Activated CD4-positive, CD25-positive, alpha-beta regulatory T cell (primary cell): ENCODE measurements at places on chromosomes 5 and 9.

DNA sequence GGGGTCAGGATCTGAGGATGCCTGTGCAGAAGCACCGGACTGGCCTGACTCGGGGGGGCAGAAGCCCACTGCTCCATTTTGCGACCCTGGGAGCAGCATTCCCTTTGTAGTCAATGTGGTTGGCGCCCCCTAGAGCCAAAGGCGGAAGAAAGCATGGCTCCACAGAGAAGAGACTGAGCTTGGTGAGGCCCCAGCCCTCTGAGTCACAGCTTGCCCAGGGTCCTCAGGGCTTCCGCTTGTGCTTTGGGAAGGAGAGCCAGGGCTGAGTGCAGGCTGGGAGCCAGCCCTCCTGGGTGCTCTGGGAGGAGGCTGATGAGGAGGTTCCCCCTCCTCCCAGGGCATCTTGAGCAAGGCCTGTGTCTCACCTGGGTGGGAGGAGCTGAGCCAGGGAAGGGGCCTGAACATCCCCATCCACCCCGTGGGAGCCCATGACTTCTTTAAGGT, 5.5 kb upstream of the AQP3 start:
- DNase-seq = no peak

DNA sequence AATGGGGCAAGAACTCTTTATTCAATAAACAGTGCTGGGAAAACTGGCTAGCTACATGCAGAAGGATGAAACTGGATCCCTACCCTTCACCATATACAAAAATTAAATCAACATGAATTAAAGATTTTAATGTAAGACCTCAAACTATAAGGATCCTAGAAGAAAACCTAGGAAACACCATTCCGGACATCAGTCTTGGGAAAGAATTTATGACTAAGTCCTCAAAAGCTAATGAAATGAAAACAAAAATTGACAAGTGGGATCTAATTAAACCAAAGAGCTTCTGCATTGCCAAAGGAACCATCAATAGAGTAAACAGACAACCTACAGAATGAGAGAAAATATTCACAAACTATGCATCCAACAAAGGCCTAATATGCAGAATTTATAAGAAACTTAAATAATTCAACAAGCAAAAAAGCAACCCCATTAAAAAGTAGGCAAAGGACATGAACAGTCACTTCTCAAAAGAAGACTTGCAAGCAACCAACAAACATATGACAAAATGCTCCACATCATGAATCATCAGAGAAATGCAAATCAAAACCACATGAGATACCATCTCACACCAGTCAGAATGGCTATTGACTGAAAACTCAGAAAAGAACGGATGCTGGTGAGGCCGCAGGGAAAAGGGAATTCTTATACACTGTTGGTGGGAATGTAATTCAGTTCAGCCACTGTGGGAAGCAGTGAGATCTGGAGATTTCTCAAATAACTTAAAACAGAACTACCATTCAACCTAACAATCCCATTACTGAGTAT, 104.3 kb upstream of the MAP3K1 start:
- no peak for DNase-seq

DNA sequence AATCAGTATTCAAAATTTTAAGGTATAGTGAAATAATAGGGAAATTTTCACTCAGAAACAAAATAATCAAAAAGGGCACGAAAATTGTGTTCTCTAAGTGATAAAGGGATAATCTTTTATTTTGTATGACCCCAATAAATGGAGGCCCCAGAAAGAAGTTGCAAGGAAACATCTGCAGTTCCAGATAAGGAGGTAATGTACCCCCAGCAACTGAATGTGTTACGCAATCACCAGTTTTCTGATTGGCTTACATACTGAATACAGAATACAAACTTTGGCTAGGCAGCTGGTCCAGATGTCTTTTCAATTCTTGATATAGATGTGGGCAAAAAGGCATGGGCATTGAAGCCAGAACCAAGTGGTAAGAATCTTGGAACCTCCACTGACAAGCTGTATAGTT, 1.7 kb upstream of the TOPORS start:
- DNase-seq = no peak

DNA sequence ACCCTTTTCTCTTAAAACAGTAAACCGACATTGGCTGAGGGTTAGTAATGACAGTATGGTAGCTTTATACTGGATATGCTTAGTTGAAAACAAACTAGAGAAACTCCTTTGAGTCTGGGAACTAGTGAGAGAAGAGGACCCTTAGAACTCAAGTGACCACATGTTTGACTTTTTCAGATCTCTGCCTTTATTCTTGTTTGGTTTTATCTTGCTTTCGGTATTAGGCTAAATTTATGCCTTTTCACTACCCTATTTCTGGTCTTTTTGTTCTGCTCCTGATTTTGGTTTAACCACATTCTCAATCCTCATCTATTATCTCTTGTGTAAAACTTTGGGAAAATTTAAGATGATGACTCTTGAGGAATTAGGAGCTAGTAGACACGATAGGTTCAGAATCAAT, 11.0 kb downstream of the SNAPC3 start:
- no peak for DNase-seq

DNA sequence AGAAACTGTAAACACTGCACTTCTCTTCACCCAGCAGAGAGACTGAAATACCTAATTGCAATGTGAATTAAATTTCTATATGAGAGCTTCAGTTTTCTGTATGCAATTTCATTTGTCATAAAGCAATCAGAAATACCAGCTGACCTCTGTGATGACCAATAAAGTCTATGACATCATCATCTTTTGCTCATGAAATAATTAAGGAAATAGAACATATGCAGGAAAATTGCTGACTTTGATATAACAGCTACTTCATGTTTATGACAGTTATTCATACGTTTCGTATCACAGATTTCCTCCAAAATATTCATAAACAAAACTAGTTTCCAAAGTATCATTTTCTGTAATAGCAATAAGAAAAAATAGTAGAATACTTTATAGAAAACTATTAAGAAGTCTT, 652.3 kb downstream of the SLCO4C1 start:
- no peak for DNase-seq

DNA sequence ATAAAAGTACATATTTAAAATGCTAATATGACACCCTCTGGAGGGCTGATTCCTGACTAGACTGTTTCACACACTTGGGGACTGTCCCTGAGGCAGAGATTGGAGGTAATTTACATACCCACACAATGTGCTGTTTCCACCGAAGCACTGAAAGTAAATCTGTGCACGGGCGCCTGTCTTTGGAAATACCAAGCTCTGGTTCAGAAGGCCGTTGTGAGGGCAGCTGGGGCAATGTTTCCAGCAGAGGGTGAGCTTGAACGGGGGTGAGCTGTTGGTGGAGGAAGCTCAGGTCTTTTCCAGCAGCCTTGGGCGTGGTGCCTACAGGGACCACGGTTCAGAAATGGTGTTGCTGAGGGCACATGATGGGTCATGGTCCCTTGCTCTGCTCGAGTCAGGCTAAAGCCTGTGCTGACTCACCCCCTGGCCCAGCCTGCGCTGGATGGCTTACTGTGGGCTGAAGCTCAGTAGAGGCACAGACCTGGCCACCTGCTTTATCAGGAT, 25.8 kb upstream of the HMCN2 start:
- no peak for DNase-seq

- no peak for DNase-seq
Measured at GRCh38 chr9:77495834-77496671, 152.1 kb downstream of the GNA14 start.

GRCh38 chr9:137556069-137556838, 4.6 kb downstream of the MRPL41 start:
- DNase-seq = no peak

DNA sequence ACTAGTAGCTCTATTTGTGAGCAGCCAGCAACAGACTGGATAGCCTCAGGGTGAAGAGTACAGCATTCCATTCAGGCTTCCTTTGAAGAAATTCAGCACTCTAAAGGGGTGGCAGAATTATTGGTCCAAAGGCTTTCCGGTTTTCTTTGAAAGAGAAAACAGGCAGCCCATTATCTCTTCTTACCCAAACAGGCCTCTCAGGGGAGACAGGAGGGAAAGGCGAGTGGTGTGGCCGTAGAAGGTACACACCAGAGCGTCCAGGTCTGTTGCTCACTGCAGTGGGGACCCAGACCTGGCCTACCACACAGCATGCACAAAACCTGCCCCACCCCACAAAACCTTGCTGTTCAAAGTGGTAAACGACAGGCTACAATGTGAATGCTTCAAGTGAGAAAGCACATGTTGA, 83.3 kb downstream of the ZNF608 start:
- DNase-seq = no peak

- DNase-seq = no peak
Measured at GRCh38 chr5:167049043-167049663, 1242.3 kb upstream of the WWC1 start.

GRCh38 chr9:88537761-88538091, 2.7 kb downstream of the NXNL2 start:
- DNase-seq = no peak

GRCh38 chr9:134489621-134490408, 151.8 kb upstream of the COL5A1 start:
- DNase-seq = no peak

DNA sequence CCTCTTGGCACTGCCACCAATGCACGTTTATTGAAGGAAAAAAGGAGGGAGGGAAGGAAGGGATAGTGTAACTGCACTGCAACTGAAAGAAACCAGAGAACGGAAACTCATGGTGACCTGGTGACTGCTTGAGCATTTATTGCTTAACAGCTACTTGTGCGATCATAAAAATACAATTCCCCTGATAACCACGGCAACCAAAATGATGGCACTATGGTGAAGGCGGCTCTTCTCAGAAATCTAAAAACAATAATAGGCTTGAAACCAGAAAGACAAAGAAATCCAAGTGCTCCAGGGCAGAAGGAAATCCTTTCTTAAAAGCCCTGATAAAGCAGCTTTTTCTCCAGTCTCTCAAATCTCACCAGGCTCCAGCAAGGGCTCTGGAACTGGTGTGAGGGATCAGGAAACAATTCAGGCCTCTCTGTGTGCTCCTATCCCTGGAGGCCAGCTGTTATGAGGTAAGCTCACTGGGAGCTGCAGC, 1.9 kb downstream of the FBXO10 start:
- no peak for DNase-seq

DNA sequence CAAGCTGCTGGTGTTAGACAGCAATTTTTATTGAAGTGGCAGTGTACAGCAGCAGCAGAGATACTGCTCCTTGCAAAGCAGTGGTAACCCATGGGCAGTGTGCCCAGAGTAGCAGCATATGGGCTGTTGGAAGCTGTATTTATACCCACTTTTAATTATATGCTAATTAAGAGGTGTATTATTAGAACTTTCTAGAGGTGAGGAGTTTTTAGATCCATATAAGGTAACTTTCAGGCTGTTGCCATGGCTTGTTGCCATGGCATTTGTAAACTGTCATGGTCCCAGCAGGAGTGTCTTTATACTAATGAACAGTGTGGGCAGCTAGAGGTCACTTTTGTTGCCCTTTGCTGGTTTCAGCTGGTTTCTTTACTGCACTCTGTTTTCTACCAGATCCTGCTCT, 3.7 kb upstream of the PJA2 start:
- no peak for DNase-seq

GRCh38 chr9:8206720-8207119, 407.1 kb upstream of the DMAC1 start:
- DNase-seq = no peak

- no peak for DNase-seq
Measured at GRCh38 chr5:43634621-43635020, 31.6 kb downstream of the NNT start.
